CD8-positive, alpha-beta T cell (primary cell): ENCODE measurements at places on chromosomes 12 and 14. TPM values are rescaled to one million over a fixed set of nuclear protein-coding genes. Genes with fewer than 3 reads are reported as not detected.

- DNase-seq = no peak
Measured at GRCh38 chr14:53927171-53927570, 29.5 kb downstream of the BMP4 start.

GRCh38 chr14:100654814-100655740 lies 67.9 kb upstream of the BEGAIN start:
- DNase-seq = peak; percentile 65

GRCh38 chr12:82019533-82019932 lies 260.4 kb upstream of the PPFIA2 start:
- no peak for DNase-seq

DNA sequence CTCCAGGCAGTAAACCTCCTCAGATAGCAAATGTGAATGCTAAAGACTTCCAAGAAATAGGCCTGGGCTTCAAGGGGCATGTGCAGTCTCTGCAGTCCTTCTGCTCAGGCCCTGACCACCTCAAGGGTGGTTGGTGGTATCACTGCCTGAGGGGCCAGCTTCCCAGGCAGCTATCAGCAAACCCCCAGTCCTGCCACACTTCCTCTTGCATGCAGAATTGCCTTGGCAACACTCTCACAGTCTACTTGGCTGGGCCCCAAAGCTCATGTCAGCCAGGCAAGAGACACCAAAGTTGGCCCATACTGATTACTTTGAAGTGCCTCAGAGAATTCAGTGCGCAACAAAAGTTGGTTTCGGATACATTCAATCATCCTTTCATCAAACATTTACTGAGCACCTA lies 3.5 kb upstream of the ASB8 start:
- no peak for DNase-seq

The KLRC2 gene
- 2.8 TPM for total RNA-seq

The SMIM41 gene
- not detected for total RNA-seq

The PNP gene
- 62.1 TPM for total RNA-seq

The TAS2R30 gene
- total RNA-seq = 2.9 TPM
